ENCODE measurements at places on chromosomes 6 and 20.

- DNase-seq, result no peak
Measured at GRCh38 chr6:135985471-135985870, 134.0 kb downstream of the PDE7B start.

- DNase-seq, result no peak
Measured at GRCh38 chr6:125018136-125018535, 55.9 kb downstream of the RNF217 start.

- no peak for DNase-seq
Measured at GRCh38 chr6:9851541-9852380, 563.1 kb downstream of the TFAP2A start.

DNA sequence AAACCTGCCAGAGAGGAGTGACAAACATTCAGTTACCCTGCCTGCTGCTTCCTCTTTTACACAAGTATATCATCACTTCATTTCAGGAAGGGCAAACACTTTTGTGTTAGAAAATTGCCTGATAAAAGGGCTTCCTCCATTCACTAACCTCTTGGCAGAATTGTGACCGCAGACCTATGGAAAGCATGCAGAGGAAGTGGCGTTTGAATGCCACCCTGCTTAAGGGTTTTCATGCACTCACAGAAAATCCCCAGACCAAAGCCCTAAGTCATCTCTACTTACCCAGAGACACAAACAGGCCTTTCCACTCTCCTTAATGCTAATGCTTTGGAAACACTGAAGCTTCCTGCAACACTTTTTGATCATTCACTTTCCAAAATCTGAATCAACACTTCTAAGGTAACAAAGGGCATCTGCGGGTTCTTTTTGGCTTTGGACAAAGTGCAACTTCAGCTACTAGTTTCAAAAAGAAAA is 22.1 kb upstream of the RALGAPA2 start:
- DNase-seq, result no peak

DNA sequence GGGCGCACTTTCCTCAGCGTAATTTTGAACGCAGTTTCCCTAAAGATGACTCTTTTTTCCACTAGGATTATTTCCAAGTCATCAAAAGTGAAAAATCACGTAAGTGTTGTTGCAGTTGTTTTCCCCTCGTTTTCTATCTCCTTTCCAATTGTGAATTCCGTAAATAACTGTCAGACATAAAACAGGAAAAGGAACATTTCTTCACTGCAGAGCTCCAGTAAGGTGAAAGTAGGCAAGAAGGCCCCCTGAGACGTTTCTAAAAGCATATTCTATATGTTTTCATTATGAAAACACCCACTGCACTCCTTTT is 17.8 kb downstream of the HIVEP2 start:
- DNase-seq, result no peak

DNA sequence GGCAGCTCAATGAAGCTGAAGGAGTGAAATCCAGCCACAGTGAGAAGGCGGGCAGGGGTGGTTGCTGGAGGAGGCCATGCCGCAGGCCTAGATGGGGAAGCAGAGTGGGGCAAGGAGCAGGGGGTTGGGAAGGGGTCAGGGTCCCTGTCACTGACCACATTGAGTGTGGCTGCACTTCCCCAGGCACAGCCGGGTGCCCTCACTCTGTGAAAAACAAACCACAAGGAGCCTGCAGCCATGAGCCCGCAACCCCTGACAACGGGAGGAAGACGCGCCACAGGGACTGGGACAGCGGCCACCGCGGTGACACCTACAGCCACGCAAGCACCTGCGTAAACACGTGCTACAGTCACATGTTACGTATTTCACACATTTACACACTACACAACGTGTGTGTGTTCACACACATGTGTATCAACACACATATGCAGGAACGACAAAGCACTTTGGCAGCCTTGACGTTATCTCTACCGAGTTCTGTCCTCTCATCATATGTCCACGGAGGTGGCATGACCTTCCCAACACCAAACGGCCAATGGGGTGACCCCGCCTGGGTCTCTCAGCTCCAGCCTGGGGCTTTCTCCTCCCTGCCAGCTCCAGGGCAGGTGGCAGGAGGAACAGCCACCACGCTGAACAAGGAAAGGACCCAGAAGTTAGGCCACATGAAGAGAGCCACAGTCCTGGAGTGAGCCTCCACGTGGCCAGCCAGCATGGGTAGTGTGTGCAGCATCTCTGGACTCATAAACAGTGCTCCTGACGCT is 137.6 kb upstream of the RPS6KA2 start:
- no peak for DNase-seq

Data from stimulated activated CD4-positive, alpha-beta T cell treated with anti-CD3 and anti-CD28 coated beads, TNF-alpha, amount 100 ng/mL, for 4 hours (primary cell).